Brain (organoid and tissue), 16 donors: ENCODE measurements at places on chromosomes 6 and 20. TPM values are rescaled to one million over a fixed set of nuclear protein-coding genes. Genes with fewer than 3 reads are reported as not detected.

The EMILIN3 gene
- 18.6 TPM for polyA plus RNA-seq

The SYNGAP1 gene
- polyA plus RNA-seq, result 40.7 TPM

The PTK6 gene
- polyA plus RNA-seq, result 0.93 TPM

The SLC17A2 gene
- not detected for polyA plus RNA-seq

The SALL4 gene
- polyA plus RNA-seq, result not detected

The TMEM217 gene
- polyA plus RNA-seq, result 1.1 TPM

The SAMD3 gene
- not detected for polyA plus RNA-seq

The KCNK16 gene
- polyA plus RNA-seq, result 57.1 TPM

The C20orf204 gene
- 12.1 TPM for polyA plus RNA-seq

The NOX3 gene
- not detected for polyA plus RNA-seq

The PRR18 gene
- 22.1 TPM for polyA plus RNA-seq

The B4GALT5 gene
- 79.2 TPM for polyA plus RNA-seq

The SLC2A10 gene
- polyA plus RNA-seq, result 1.1 TPM
